ENCODE measurements at places on chromosomes 1 and 21. TPM values are rescaled to one million over a fixed set of nuclear protein-coding genes. Genes with fewer than 3 reads are reported as not detected.

- no peaks in the 10 kb centered on the region for H3K27me3 ChIP-seq
- no peak for DNase-seq
- no peaks in the 10 kb centered on the region for H3K36me3 ChIP-seq
- H3K4me3 ChIP-seq: no peak overlapping the region
- no peaks in the 10 kb centered on the region for H3K4me1 ChIP-seq
- H3K27ac ChIP-seq: no peak overlapping the region
Measured at GRCh38 chr1:244778344-244778743, 57.1 kb upstream of the COX20 start.

- H3K27ac ChIP-seq: peak within 1 kb of the TSS; percentile 85
- peaks cover 13% of the 10 kb centered on the region for H3K4me1 ChIP-seq
- no peaks in the 10 kb centered on the region for H3K36me3 ChIP-seq
- H3K27me3 ChIP-seq: peaks cover 44% of the 10 kb centered on the region
- peak; percentile 57 for DNase-seq
Measured at GRCh38 chr1:213987927-213988506, at the start of gene PROX1. Gene PROX1, plus strand, starts transcription at chr1:213987973. Its CDS starts 8,563 bp downstream, at chr1:213996536.

The CA6 gene
- not detected for total RNA-seq

GRCh38 chr1:211261229-211261628, 2.1 kb downstream of the RCOR3 start:
- DNase-seq: no peak
- H3K27me3 ChIP-seq: no peaks in the 10 kb centered on the region
- peak overlapping the region; percentile 87 for H3K4me3 ChIP-seq

- no peaks in the 10 kb centered on the region for H3K4me1 ChIP-seq
- H3K4me3 ChIP-seq: peak overlapping the region; percentile 61
- H3K27me3 ChIP-seq: no peaks in the 10 kb centered on the region
- no peaks in the 10 kb centered on the region for H3K36me3 ChIP-seq
- H3K27ac ChIP-seq: no peak overlapping the region
Measured at GRCh38 chr1:24501371-24502064, 1.1 kb upstream of the RCAN3 start.

The MARK1 gene
- 4.8 TPM for total RNA-seq

The CLCA2 gene
- total RNA-seq: not detected

- peaks cover 63% of the 10 kb centered on the region for H3K4me1 ChIP-seq
- no peaks in the 10 kb centered on the region for H3K27me3 ChIP-seq
- no peak overlapping the region for H3K27ac ChIP-seq
Measured at GRCh38 chr1:10514490-10515235, 39.9 kb downstream of the PEX14 start.

- H3K27me3 ChIP-seq: no peaks in the 10 kb centered on the region
- H3K4me3 ChIP-seq: no peak overlapping the region
- H3K4me1 ChIP-seq: no peaks in the 10 kb centered on the region
- no peaks in the 10 kb centered on the region for H3K36me3 ChIP-seq
Measured at GRCh38 chr1:109954041-109954512, 30.5 kb upstream of the AHCYL1 start.

The C1QTNF12 gene
- total RNA-seq: 0.86 TPM

The BRWD1 gene
- total RNA-seq: 30.2 TPM

- H3K36me3 ChIP-seq: no peaks in the 10 kb centered on the region
- H3K27me3 ChIP-seq: no peaks in the 10 kb centered on the region
- H3K4me1 ChIP-seq: peaks cover 7% of the 10 kb centered on the region
- DNase-seq: no peak
- no peak overlapping the region for H3K27ac ChIP-seq
- no peak overlapping the region for H3K4me3 ChIP-seq
Measured at GRCh38 chr1:55669293-55669692, 454.1 kb upstream of the USP24 start.

- H3K4me3 ChIP-seq: no peak overlapping the region
- DNase-seq: no peak
- no peaks in the 10 kb centered on the region for H3K36me3 ChIP-seq
- H3K27me3 ChIP-seq: no peaks in the 10 kb centered on the region
Measured at GRCh38 chr1:24233684-24234600, 46.9 kb upstream of the IFNLR1 start.

The INKA2 gene
- total RNA-seq: 8.0 TPM

GRCh38 chr1:176720838-176721237, 257.9 kb downstream of the PAPPA2 start:
- peaks cover 8% of the 10 kb centered on the region for H3K4me1 ChIP-seq
- no peaks in the 10 kb centered on the region for H3K36me3 ChIP-seq
- H3K27me3 ChIP-seq: no peaks in the 10 kb centered on the region
- no peak for DNase-seq
- no peak overlapping the region for H3K27ac ChIP-seq
- no peak overlapping the region for H3K4me3 ChIP-seq

The CFH gene
- total RNA-seq: 27.5 TPM

The SEC16B gene
- total RNA-seq: 2.3 TPM

The SETD4 gene
- total RNA-seq: 12.1 TPM

GRCh38 chr1:106814418-106814817, 242.1 kb upstream of the PRMT6 start:
- no peaks in the 10 kb centered on the region for H3K36me3 ChIP-seq
- no peaks in the 10 kb centered on the region for H3K4me1 ChIP-seq
- H3K27ac ChIP-seq: no peak overlapping the region
- H3K27me3 ChIP-seq: no peaks in the 10 kb centered on the region
- DNase-seq: no peak

The RIPK4 gene
- total RNA-seq: not detected

- H3K27ac ChIP-seq: no peak overlapping the region
- peaks cover 2% of the 10 kb centered on the region for H3K27me3 ChIP-seq
- peaks cover 6% of the 10 kb centered on the region for H3K4me1 ChIP-seq
- DNase-seq: peak; percentile 79
- H3K4me3 ChIP-seq: peak overlapping the region; percentile 65
Measured at GRCh38 chr1:204363335-204364114, 3.8 kb upstream of the PLEKHA6 start.

DNA sequence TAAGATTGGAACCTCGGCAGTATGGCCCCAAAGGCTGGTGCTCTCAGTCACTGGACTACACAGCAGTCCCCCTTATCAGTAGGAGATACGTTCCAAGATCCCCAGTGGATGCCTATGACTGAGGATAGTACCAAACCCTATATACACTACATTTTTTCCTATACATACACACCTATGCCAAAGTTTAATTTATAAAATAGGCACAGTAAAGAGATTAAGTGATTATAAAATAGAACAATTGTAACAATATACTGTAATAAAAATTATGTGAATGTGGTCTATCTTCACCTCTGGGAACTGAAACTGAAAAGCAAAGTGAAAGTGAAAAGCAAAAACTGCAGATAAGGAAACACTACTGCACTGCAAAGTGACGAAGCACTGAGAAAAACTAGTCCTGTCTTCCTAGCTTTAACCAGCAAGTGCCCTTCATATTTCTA, 96.8 kb downstream of the INTS7 start:
- no peaks in the 10 kb centered on the region for H3K36me3 ChIP-seq
- no peaks in the 10 kb centered on the region for H3K4me1 ChIP-seq
- no peak for DNase-seq
- no peak overlapping the region for H3K27ac ChIP-seq
- no peaks in the 10 kb centered on the region for H3K27me3 ChIP-seq

DNA sequence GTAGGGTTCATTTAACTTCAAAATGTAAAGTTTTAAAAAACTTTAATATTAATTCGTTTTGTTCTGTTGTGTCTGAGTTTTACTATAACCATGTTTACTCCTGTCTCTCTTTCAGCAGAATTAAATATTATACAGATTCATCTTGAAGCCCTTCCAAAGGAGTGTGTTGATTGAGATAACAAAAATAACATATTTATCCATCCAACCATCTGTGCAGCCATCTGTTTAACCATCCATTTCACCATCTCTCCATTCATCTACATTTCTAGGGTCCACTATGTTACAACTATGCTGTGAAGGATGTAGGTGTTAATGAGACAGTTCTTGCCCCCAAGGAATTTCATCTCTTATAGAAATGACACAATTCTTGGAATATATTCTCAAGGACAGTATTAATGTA, 36.0 kb upstream of the GNG12 start:
- no peak overlapping the region for H3K27ac ChIP-seq
- no peaks in the 10 kb centered on the region for H3K4me1 ChIP-seq
- no peak overlapping the region for H3K4me3 ChIP-seq
- DNase-seq: no peak
- no peaks in the 10 kb centered on the region for H3K36me3 ChIP-seq

The PTPRC gene
- total RNA-seq: 5.3 TPM

The DIPK1A gene
- total RNA-seq: 7.2 TPM

DNA sequence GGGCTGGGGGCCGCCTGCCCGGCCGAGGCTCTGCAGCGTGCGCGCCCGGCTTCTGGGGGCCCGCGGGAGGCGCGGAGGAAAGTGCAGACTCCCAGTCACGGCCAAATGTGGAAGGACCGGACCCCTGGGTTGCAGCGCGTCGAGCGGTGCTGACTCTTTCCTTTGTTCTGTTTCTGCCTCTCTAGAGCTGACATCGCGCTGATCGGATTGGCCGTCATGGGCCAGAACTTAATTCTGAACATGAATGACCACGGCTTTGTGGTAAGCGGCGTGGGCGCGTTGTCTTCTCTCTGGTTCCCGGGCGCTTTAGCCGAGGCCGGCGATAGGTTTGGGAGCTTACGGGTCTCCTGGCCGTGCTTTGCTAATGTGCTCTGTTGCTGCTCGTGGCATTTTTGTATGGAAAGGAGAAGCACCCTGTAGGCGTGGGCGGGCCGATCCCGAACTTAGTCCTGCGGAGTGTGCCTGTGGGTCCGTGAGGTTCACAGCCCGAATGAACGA, 629 bp downstream of the PGD start:
- H3K36me3 ChIP-seq: peaks cover 30% of the 10 kb centered on the region
- DNase-seq: peak; percentile 41
- H3K4me3 ChIP-seq: peak overlapping the region; percentile 90
- H3K27me3 ChIP-seq: no peaks in the 10 kb centered on the region
- H3K4me1 ChIP-seq: peaks cover 9% of the 10 kb centered on the region
- H3K27ac ChIP-seq: peak overlapping the region; percentile 88

The ITLN2 gene
- total RNA-seq: not detected

DNA sequence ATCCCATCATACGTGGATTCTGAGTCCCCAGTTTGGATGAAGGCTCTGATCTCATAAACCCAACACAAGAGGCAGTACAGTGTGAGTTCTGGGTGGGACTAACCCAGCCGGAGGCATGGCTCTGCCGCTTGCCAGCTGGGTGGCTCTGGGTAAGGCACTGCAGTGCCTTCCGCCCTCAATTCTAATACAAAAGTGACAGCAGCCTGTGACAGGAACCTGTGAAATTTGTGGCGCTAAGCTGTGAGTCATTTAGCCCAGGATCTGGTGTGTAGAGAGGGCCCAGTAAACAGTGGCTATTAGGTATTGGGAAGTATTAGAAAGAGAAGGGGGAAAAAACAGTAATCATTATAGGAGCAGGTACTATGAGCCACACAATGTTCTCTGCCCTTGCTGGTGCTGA, 23.3 kb downstream of the HSPG2 start:
- H3K27ac ChIP-seq: peak overlapping the region; percentile 87
- no peaks in the 10 kb centered on the region for H3K36me3 ChIP-seq
- H3K4me1 ChIP-seq: peaks cover 68% of the 10 kb centered on the region

- H3K4me1 ChIP-seq: no peaks in the 10 kb centered on the region
- DNase-seq: no peak
- no peaks in the 10 kb centered on the region for H3K36me3 ChIP-seq
- no peaks in the 10 kb centered on the region for H3K27me3 ChIP-seq
Measured at GRCh38 chr1:48007047-48007446, 9.9 kb upstream of the TRABD2B start.

The TIAM1 gene
- 0.89 TPM for total RNA-seq

GRCh38 chr1:86063721-86064120, 92.9 kb downstream of the COL24A1 start:
- DNase-seq: no peak
- peaks cover 7% of the 10 kb centered on the region for H3K4me1 ChIP-seq
- H3K36me3 ChIP-seq: no peaks in the 10 kb centered on the region
- no peak overlapping the region for H3K27ac ChIP-seq

DNA sequence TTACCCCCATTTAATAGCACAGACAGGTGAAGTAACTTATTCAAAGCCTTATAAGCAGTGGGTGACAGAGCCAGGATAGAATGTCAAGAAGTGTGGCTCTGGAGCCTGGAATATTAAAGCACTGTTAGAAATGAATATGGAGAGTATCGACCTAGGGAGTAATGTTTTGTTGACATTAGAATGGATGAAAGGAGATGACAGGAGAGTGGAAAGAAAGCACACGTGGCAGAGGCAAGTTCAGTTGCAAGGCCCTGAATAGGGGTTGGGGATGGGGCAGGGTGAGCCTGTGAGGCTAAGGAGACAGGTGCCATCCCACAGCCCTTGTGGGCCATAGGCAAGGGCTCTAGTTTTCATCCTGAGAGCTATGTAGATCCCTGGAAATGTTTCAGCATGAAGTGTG, 125.5 kb upstream of the PLXNA2 start:
- no peak for DNase-seq
- peaks cover 7% of the 10 kb centered on the region for H3K27me3 ChIP-seq
- H3K27ac ChIP-seq: no peak overlapping the region
- H3K4me3 ChIP-seq: no peak overlapping the region
- no peaks in the 10 kb centered on the region for H3K4me1 ChIP-seq

The TMEM61 gene
- total RNA-seq: not detected

The TFF3 gene
- 3.0 TPM for total RNA-seq

The LCE3E gene
- total RNA-seq: not detected

DNA sequence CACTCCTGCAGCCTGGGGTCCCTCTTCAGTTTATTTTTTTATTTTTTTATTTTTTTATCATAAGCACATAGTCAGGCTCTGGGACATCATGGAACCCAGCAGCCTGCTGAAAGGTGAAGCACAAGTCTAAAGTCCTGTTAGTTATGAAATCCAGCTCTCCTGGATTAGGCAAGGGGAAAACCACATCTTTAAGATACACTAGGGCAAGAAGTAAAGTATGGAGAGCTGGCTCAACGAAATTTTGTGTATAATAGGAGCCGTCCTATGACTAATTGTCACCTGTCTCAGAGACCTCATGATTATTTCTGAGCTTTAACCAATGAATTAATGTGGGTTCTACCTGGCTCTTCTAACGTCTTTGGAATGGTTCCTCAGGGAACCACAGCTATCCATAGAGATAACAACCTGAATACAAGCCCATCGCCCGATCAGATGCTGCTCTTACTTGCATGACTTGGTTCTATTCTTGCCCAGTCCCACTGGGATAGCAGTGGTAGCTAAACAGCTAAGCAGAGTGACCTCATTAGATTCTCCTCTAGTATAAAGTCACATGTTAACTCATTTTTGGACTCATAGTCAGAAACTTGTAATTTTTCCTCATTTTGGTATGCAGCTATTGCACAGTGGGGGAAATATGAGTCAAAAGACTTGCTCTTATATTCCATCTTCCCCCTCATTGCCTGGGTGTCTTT, 122.7 kb downstream of the LMO4 start:
- H3K27ac ChIP-seq: no peak overlapping the region
- no peaks in the 10 kb centered on the region for H3K27me3 ChIP-seq
- H3K4me1 ChIP-seq: no peaks in the 10 kb centered on the region
- H3K36me3 ChIP-seq: no peaks in the 10 kb centered on the region
- H3K4me3 ChIP-seq: no peak overlapping the region
- DNase-seq: no peak

Data from psoas muscle (tissue), 8 donors.